ENCODE measurements at places on chromosomes 2 and 18.

DNA sequence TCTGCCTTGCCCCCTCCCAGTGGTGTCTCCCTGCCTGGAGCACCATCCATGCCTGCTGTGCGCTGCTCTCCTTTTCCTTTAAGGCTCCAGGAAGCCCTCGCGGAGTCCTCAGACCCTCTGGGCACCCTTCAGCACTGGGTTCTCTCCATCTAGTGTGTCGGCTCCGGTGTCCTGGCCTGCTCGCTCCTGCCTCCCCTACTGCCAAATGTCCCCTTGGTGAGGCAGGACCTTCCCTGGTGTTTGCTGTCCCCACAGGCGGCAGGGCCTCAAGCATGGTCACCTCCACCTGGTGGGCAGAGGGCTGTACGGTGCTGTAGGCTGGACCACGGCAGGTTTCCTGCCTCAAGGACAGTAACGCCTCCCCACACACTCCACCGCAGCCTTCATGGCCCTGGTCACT lies 90.2 kb downstream of the DGKD start:
- DNase-seq = no peak

DNA sequence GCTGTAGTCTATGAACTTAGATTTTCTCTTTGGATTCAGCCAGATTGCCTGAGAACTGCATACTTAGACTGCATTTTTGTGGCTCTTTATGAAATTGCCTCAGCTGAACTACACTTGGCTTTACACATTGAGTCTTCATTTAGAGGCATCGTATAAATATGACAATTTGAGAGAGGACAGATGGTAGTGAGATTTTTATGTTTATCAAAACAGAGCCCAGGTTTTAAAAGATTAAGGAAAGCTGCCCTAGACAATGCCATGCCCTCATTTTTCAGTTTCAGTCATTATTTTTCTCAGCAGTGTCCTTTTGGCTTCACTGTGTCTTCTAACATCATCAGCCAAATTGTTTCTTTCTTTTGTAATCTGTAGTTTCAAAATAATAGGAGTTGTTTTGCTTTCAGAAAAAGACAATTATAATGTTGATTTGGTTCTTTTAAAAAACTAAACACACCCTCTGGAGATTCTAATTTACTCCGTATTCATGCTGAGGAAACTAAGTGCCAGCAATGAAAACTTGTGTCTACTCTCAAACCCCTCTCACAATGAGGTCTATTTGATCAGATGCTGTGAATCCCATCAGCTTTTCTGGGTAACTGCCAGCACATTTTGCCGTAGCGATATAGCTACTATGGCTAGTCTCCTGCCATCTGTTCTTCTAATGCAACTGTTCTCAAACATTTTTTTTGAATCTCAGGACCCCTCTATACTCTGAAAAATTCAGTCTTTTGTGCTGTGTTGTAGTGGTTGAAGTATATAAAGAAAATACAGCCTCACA lies 46.2 kb downstream of the TWSG1 start:
- no peak for DNase-seq

DNA sequence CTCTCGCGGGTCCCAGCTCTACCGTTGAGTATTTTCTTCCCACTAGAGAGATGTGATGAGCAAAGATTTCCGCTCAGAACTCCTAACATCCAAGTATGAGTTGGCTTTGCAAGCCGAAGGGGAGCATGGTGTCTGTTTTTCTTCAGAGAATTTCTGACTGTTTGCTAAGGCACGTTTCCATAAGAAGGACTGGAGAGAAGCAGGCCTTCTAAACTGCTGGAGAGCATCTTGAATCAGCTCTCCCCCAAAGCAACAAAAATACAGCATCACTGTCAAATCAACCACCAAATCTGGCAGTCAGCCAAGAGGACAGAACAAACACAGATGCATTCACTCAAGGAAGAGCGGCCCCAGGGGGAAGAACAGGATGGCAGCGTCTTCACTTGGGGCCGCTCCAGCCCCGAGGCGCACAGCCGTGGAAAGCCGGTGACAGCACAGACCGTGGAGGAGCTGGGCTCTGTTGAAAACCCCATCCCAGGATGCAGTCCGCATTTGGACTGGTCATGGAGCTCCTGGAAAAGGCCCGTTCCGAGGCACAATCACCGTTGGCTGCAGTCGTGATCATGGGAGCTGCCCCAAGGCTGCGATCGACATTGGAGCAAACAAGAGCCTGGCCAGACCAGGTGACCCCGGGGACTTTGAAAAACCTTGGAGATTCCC lies 101.4 kb downstream of the NFATC1 start:
- DNase-seq = peak; percentile 4

GRCh38 chr18:58078889-58079573 lies 35.0 kb downstream of the NEDD4L start:
- no peak for DNase-seq

DNA sequence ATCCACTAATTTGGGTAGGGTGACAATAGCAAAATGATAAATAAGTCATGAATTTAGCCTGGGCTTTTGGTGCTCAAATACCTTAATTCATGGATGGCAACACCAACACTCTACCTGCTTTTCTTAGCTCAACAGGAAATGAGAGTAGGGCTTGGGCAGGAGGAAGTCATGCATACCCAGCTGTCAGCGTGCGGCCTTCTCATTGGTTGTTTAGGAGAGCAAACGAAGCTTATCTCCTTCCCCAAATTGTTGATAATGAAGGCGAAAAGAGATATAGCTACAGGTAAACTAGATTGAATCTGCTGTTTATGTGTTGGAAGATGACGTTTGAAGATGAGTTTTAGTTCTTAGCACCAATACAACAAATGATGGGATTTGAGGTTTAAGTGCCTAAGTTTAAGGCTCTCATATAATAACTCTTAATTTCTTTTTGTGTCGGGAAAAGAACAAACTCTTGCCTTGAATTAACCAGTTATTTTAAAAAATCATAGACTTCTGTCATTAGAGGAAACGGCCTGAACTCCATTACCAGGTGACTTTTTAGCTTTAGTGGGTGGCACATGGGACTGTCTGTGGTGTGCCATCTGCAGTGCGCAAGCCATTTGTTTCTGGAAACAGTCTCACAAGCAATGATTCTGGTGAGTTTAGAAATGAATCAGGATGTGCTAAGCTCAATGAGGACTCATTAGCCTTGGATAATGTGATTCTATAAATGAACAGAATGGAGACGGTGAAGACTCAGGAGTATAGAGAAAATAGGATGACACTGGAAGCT lies 19.8 kb downstream of the MAP4K4 start:
- DNase-seq = no peak

- no peak for DNase-seq
Observed at GRCh38 chr2:197425550-197425949, 9.3 kb downstream of the SF3B1 start.

DNA sequence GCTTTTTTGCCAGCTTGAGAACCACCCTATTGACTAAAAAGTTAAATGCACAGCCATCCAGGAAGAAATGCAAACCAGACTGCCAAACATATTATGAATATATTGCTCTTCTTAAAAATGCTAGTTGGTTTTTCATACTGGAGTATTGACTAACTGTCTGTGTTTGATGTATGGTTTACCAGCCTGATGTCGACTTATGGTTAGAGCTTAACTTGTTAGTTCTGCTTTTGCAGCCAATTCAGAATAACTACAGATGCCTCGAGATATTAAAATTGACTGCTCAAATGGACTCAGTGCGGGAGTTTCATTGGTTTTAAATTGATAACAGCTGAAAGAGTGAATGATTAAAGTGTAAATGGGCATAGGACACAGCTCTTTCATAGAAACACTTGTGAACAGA lies 369.8 kb downstream of the ARHGAP15 start:
- DNase-seq = peak; percentile 60

DNA sequence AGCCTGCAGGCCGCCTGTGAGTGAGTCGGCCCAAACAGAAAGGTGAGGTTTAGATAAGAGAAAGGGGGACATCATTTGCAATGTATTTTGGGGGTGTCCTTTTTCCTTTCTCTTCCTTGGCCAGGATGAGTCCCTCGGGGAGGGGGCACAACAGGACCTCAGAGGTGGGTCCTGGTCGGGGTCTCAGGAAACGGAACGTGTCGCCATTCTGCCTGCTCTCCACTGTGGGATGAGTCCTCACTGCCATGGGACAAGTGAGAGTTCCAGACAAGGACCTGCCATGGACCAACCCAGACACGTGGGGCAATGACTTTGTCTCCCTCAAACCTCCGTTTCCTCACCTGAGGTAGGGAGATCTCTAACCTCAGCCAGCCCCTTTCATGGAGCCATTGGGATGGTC lies 67.9 kb upstream of the TAF1B start:
- no peak for DNase-seq

GRCh38 chr2:165203689-165204559 lies at the start of gene SCN3A:
Gene SCN3A, minus strand, starts transcription at chr2:165204050. Its CDS starts 27,656 bp downstream, at chr2:165176394.
- DNase-seq = peak; percentile 2

- no peak for DNase-seq
Observed at GRCh38 chr18:10681581-10682367, 155.9 kb downstream of the NAPG start.

DNA sequence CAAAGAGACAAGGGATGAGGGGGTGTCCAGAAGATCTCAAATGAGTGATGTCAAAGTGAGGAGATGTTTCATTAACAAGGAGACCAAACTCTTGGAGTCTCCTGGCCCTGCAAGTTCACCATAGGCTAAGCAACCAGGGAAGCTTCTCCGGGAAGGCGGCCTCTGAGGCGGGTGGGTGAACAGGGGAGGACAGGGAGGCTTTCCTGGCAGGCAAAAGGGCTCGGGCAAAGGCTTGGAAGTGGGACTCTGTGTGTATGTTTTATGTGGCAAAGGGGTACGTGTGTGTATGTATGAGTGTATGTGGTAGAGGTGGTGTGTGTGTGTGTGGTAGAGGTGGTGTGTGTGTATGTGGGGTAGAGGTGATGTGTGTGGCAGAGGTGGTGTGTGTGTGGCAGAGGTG lies 163.9 kb downstream of the DYSF start:
- DNase-seq = no peak

GRCh38 chr2:7719876-7720275 lies 802.7 kb downstream of the RNF144A start:
- no peak for DNase-seq

- no peak for DNase-seq
Observed at GRCh38 chr18:67545681-67546080, 29.2 kb upstream of the DSEL start.

- DNase-seq = no peak
Observed at GRCh38 chr2:127612111-127612822, 33.7 kb upstream of the GPR17 start.
